ENCODE measurements at places on chromosomes 4 and X.

DNA sequence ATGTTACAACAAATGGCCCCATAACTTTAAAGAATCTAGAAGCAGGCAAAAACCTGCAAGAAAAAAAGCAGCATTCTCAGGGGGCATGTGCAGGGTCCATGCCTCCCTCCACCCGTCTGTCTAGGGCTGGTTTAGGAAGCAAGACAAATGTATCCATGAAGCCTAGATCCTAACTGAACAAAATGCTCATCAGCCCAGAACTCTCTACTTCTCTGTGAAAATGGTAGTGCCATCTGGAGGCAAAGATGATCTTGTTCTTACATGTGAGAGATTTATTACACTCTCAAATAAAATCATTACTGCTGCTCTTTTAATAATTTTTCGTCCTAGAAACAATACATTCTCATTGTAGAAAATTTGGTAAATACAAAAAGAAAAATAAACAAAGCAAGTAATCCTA is 26.7 kb downstream of the NR3C2 start:
- H3K4me1 ChIP-seq, result peaks cover 60% of the 10 kb centered on the region
- no peaks in the 10 kb centered on the region for H3K27me3 ChIP-seq
- no peak for DNase-seq
- peaks cover 5% of the 10 kb centered on the region for H3K36me3 ChIP-seq
- H3K27ac ChIP-seq, result no peak overlapping the region

- H3K27ac ChIP-seq, result no peak overlapping the region
- H3K27me3 ChIP-seq, result peaks cover 9% of the 10 kb centered on the region
- no peak for DNase-seq
- H3K4me3 ChIP-seq, result no peak overlapping the region
- no peaks in the 10 kb centered on the region for H3K36me3 ChIP-seq
Observed at GRCh38 chr4:153834901-153835300, 46.0 kb upstream of the SFRP2 start.

- H3K27me3 ChIP-seq, result no peaks in the 10 kb centered on the region
- no peaks in the 10 kb centered on the region for H3K4me1 ChIP-seq
- DNase-seq, result no peak
- H3K4me3 ChIP-seq, result no peak within 1 kb of the TSS
- H3K27ac ChIP-seq, result no peak within 1 kb of the TSS
Observed at GRCh38 chrX:87517571-87518141, at the start of gene KLHL4. Gene KLHL4, plus strand, starts transcription at chrX:87517802. Its CDS starts 92 bp downstream, at chrX:87517894.

GRCh38 chr4:159160242-159160641 is 57.4 kb downstream of the RAPGEF2 start:
- no peak for DNase-seq
- H3K4me3 ChIP-seq, result no peak overlapping the region
- no peaks in the 10 kb centered on the region for H3K27me3 ChIP-seq

DNA sequence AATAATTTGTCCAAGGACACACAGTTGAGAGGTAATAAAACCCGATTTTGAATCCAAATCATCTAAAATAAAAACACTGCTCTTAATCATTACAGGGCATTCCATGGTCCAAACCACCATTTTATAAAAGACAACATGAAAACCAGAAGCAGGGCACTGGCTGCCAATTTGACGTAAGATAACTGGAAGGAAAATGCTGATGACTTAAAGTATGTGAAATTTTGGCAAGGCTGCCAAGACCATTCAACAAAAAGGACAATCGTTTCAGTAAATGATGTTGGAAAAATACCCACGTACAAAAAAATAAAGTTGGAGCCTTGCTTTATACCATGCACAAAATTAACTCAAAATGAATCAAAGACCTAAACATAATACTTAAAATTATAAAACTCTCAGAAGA is 344.4 kb downstream of the RAPGEF2 start:
- no peak overlapping the region for H3K27ac ChIP-seq
- peaks cover 11% of the 10 kb centered on the region for H3K27me3 ChIP-seq
- DNase-seq, result no peak
- H3K4me1 ChIP-seq, result no peaks in the 10 kb centered on the region
